Amniotic epithelial cell (primary cell): ENCODE measurements at places on chromosomes 6 and 20.

- DNase-seq = peak; percentile 68
Measured at GRCh38 chr20:48338717-48339116, 489.1 kb downstream of the PREX1 start.

- no peak for DNase-seq
Measured at GRCh38 chr6:39425346-39426072, 103.0 kb upstream of the KCNK16 start.

GRCh38 chr6:139145661-139146060 is 10.8 kb downstream of the HECA start:
- DNase-seq = no peak

DNA sequence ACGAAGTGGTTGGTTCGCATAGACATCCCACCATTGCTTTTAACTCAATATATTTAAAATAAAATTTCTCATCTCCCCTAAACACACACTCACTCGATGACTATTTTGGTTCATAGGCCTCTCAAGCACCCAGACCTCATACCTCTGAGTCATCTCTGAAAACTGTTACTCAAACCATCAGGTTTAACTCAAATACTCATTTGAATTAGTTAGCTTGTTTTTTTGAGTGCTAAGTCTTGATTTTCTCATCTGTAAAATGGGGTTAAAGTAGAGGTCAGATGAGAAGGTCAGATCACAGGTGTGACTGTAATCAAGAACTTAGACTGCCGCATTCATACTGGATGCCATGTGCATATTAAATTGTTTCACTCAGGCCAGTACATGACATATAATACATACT is 243.9 kb upstream of the TENT5A start:
- DNase-seq = peak; percentile 81

DNA sequence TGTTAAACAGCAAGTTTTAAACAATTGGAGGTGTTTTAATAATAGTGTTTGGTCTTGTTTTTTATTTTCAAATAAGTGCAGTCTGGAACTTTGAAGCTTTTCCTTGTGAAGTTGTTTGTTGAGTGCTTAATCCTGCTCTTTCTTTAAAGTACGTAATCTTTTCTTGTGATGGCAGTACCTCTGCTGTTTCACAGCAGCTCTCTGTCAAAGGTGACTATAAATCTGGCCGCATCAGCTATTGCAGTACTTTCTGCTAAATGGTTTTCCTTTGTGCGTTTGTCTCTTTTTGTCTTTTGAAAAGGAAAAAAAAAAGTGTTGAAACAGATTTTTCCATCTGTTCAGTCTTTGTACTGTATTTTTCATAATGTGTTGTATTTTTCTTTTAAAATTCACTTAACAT is 12.7 kb downstream of the STXBP5 start:
- peak; percentile 21 for DNase-seq

DNA sequence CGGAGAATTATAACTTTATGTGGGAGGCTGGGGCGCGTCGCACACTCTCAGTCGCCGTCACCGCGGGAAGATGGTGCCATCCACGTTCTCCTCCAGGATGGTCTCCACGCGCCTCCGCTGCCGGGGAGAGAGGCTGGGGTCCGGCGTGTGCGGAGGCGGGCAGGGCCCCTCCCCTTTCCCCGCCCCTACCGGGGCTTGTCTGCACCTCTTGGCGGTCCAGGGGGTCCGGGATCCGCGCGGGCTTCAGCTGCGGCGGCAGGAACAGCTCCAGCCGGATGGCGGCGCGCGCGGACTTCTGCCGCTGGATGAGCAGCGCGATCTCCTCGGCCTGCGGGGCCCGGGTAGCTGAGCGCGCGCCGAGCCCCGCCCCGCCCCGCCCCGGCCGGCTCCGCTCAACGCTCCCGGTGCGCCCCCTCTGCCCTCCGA is 807 bp downstream of the LKAAEAR1 start:
- peak; percentile 52 for DNase-seq

DNA sequence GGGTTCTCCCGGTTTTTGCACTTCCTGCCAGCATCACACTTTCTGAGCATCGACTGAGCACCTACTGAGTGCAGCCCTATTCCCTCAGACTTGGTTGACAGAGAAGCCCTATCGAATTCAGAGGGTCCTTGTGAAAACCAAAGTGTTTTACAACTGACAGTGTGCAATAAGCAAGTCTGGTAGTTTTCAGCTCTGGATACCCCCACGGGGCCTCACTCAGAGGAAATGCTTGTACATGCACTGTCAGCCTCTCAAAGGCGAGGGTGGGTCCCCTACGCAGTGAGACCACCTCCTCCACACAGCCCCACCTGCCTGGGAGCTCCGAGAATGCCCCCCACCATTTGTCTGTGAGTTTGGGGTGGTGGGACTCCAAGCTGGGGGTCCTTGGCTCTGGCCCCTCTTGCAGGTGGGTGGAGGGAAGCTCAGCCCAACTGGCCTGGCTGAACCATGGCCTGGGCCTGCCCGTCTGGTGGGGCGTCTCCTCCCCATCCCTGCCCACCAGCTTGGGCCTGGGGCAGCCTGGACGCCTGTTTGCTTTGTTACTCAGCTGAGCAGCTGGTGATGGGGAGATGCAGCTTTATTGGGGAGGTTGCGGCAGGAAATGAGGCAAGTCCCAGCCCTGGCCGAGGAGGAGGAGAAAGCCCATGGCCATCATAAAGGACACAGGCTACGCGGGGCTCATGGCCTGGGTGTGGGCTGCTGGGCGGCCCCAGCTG is 1.7 kb downstream of the SPDEF start:
- DNase-seq = no peak

DNA sequence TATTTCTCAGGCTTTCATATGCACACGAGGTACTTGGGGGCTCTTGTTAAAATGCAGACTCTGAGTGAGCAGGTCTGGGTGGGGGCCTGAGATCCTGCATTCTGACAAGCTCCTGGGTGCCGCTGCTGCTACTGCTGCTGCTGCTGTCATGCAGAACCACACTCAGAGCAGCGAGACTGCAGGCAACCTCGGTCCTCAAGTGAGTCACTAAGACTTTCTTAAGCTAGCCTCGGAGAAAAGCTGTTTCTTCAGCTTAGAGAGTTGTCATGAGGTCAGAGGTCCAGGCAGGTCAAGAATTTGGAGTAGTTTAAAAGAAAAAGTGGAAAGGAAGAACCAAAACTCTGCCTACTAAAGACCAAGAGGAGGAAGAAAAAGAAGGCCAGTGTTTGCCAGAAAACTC is 92.9 kb downstream of the SPTLC3 start:
- peak; percentile 68 for DNase-seq

DNA sequence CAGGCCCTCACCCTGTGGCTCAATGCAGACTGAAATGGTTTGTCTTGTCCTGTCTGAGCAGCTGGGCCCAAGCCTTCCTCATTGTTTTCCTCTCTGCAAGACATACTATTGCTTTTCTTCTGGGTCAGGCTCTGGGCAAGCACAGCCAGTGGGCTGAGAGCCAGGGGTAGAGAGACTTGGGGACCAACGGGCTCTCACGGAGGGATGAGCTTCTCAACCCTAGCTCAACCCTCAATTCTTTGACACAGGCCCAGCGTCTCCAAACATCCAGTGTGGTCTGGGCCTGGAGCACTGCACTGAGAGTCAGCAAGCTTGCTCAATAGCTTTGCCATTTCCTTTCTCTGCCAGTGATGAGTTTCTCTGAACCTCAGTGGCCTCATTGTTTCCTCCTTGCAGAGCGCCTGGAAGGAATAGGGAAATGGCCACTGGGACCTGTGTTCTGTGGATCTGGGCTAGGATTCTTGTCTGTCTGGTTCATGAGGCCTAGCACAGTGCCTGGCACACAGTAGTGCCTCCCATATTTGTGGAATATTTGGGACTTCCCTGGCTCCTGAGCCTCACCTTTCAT is 9.3 kb downstream of the ANGPT4 start:
- no peak for DNase-seq

- DNase-seq = no peak
Measured at GRCh38 chr20:3378138-3378537, 29.3 kb downstream of the DNAAF9 start.

DNA sequence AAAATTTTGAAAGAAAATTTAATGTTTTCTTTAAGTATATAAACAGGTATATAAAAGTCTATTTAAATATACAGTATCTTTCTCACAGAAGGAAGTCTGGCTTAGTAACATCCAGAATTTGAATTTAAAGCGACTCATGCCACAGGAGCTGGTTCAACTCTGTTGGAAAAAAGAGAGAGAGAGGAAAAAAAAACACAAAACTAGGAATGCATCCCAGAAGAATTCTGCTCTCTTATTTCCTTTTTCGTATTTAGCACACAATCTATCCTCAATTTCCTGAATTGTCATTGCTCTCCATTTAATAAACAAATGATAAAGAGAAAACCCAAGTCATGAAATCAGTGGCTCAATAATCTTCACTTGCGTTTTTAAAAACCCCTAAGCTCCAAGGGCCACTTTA is 107.5 kb upstream of the SCAF8 start:
- DNase-seq = no peak

GRCh38 chr6:142551274-142551811 is 249.5 kb downstream of the ADGRG6 start:
- DNase-seq = no peak

DNA sequence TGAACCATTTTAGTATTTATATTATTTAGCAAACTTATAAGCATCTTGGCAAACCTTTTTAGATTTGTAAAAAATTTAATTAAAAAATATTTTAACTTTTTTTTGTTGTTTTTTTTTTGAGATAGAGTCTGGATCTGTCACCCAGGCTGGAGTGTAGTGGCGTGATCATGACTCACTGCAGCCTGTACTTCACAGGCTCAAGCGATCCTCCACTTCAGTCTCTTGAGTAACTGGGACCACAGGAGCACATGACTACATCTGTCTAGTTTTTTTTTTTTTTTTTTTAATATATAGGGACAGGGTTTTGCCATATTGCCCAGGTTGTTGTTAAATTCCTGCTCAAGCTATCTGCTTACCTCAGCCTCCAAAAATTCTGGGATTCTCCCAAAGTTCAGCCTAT is 161.1 kb downstream of the EYS start:
- DNase-seq = peak; percentile 5

DNA sequence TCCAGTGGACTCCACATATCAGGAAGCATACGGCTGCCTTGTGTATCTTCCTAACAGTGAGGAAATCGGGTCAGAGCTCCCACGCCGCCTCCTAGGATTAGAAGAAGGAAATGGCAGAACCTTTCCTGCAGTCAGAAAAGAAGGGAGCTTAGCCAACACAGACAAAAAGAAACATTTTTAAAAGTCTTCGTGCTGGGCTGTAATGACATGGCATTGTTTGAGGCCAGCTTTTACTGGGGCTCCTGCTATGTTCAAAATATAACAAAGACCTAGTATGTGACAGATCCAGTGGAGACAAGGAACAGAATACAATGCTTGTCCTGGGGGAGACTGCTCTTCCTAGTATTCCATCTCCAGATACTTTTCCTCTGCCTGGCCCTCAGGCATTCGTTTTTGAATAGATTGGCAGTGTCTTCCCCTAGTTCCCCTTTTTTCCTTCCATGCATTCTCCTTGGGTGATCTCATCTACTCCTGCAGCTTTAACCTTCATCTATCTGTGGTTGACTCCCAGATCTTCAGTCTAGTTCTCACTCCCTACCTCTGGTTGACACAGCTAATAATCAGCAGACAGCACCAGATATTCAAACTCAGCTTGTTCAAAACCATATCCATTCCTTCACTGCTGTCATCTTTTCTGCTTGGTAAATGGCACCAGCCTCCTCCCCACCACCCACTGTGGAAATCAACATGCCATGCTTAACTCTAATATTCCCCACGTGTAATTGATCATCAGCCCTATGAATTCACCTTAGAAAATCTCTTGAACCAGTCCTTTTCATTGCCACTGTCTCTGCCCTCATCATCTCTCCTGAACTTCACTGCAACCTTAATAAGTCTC is 94.5 kb upstream of the VSTM2L start:
- DNase-seq = peak; percentile 7

DNA sequence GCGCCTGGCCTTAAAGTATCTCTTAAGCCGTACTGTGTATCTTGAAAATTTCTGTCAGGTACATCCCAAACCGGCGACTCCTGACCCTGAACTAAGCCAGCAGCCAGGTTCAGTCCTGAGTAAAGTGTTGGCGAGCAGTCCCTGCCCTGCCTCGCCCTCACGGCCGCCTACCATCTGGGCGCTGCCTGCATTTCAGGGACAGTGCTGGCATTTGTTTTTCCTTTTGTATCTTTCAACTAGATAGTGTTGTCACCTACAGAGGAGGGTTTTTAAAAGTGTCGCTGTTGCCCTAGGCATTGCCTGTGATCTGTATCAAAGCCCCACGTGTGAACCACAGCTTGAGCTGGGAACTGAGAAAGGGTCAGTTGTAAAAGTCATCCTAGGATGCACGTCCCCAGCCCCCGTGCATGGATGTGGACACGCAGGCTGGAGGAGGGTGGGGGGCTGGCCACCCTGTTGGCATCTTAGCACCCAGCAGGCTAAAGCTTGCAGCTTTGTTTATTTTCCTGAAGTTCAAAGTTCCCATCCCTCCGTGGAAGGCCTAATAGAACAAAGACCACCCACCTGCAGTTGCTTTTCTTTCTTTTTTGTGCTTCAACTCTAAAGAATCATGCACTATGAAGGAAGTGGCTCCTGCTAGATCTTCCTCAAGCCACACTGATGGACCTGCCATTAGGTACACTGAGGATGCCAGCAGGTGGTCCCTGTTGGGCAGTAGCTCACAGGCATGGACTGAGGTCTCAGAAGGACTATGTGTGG is 136.8 kb downstream of the ZDHHC14 start:
- no peak for DNase-seq

- DNase-seq = no peak
Measured at GRCh38 chr6:44733868-44734267, 346.4 kb downstream of the CDC5L start.

GRCh38 chr6:152124429-152125074 is 317.1 kb downstream of the ESR1 start:
- DNase-seq = peak; percentile 70

- no peak for DNase-seq
Measured at GRCh38 chr6:125299257-125299656, 2.5 kb downstream of the HDDC2 start.

DNA sequence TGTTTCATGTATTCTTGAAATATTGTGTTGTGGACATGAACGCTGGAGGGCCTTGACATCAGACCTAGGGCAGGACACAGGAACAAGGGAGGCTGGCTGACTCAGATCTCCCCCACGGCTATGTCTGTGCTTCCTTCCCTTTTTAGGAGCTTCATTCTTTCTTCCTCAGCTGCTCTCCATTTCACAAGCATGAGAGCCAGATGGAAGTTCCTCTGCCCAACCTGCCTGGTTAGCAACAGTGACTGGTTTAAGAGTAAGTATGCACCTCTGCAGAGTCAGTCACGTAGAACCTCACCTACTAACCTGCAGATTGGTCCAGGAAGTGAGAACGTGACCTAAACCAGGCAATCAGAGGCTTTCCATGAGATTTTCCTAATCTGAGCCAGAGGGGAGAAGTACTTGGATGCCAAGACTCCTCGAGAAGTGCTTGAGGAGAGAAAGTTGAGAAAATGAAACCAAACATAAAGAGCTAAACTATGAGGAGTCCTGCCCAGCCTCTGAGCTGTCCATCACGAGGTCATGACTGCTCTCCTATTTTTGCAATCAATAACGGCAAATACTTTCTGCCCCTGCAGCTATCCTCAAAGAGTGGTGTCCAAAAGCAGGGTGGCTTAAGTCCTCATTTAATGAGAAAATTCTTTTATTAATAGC is 465.2 kb upstream of the CITED2 start:
- no peak for DNase-seq

DNA sequence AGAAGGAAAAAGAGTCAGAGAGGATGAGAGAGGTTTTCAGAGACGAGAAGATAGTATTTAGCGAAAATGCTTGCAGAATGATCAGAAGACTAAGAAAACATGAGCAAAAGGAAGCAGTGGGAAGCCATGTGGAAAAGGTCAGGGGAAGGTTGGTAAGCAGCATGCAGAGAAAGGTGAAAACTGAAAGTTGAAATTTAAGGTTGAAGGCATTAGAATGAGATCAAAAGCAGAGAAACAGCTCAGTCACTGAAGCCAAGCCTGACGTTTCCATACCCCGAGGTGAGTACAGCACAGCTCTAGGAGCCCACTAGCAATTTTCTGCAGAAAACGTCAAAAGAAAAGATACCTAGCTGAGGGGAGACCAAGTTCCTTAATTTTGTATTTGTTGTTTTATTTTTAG is 19.1 kb upstream of the TFB1M start:
- DNase-seq = no peak
